ENCODE measurements at places on chromosomes 5 and 9. TPM values are rescaled to one million over a fixed set of nuclear protein-coding genes. Genes with fewer than 3 reads are reported as not detected.
A peak's percentile ranks its signal among the peaks of the same experiment; 100 is the strongest.

The FGF18 gene
- not detected for total RNA-seq

The LARP1 gene
- 203 TPM for total RNA-seq

The LHX3 gene
- total RNA-seq: not detected

The CDK9 gene
- total RNA-seq: 64.6 TPM

The IL6ST gene
- total RNA-seq: 93.4 TPM

The KIF27 gene
- total RNA-seq: 2.7 TPM

The VCAN gene
- not detected for total RNA-seq

The IL9 gene
- total RNA-seq: not detected

- H3K4me3 ChIP-seq: no peak overlapping the region
- no peak for DNase-seq
- no peaks in the 10 kb centered on the region for H3K36me3 ChIP-seq
- no peaks in the 10 kb centered on the region for H3K4me1 ChIP-seq
Observed at GRCh38 chr9:98892288-98892687, 51.4 kb upstream of the COL15A1 start.

GRCh38 chr5:134878403-134878802 lies 4.2 kb downstream of the TXNDC15 start:
- H3K36me3 ChIP-seq: peaks cover 3% of the 10 kb centered on the region
- H3K4me3 ChIP-seq: no peak overlapping the region
- no peak for DNase-seq

GRCh38 chr5:142548739-142549275 lies 137.1 kb downstream of the FGF1 start:
- peak; percentile 57 for DNase-seq
- no peaks in the 10 kb centered on the region for H3K36me3 ChIP-seq
- no peak overlapping the region for H3K4me3 ChIP-seq
- H3K27ac ChIP-seq: no peak overlapping the region

DNA sequence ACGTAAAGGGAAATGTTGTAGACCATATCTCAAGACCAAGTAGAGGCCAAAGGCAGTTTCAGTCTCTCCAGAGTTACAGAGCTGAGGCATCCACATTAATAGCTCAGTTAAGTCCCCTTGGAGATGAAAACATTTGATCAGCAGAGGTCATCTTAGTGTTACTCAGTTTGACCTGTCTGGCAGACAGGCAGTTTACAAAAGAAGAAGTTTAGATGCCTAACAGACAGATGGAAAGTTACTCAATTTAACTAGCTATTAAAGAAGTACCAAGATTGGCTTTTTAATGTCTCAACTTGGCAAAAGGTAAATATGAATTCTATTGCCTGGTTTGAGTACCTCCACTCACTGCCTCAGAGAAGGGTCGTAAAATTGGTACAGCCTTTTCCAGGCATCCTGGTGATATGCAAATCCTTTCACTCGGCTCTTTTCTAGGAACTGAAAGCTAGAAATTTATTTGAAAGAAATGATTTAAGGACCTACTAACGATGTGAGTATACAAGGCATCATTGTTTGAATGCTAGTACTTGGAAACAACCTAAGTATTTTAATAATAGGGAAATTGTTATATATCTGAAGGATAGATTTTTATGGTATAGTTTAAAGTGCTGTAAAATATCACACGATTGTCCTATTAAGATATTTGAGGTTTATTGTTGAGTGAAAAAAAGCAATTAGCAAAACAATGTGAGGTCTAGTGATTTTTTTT lies 14.8 kb downstream of the ACO1 start:
- no peaks in the 10 kb centered on the region for H3K27me3 ChIP-seq
- H3K36me3 ChIP-seq: peaks cover 4% of the 10 kb centered on the region
- H3K4me1 ChIP-seq: peaks cover 6% of the 10 kb centered on the region
- DNase-seq: no peak
- H3K27ac ChIP-seq: no peak overlapping the region
- H3K4me3 ChIP-seq: no peak overlapping the region

DNA sequence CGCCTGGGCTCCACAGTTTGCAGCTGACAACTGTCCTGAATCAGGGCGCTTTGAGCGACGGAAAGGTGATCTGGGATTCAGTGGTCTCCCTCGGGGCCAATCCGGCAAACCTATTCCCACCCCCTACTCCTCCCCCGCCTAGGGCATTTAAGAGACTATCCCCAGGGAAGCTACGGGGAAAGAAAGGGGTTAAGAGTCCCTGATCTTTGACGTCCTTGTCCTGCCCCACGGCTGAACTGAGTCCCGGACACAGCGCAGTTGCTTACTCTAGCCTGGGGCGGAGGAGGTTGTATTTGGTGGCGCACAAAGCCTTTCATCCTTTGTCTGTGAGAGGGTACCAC lies 3.4 kb downstream of the RORB start:
- no peak for DNase-seq
- no peaks in the 10 kb centered on the region for H3K36me3 ChIP-seq
- no peak overlapping the region for H3K4me3 ChIP-seq
- peaks cover 44% of the 10 kb centered on the region for H3K27me3 ChIP-seq

DNA sequence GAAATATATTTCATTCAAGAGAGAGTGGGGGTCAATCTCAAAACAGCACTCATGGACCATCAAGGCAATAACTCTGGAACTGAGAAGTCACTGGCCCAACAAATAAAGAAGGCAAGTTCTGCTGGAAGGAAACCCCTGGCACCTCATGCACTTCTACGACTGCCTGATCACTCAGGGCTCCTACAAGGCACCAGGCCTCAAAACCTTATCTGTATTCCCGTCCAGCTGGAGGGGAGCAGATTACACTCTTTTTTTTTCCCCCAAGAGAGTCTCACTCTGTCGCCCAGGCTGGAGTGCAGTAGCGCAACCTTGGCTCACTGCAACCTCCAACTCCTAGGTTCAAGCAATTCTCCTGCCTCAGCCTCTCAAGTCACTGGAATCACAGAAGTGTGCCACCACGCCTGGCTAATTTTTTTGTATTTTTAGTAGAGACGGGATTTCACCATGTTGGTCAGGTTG lies 49.9 kb downstream of the P4HA2 start:
- H3K36me3 ChIP-seq: no peaks in the 10 kb centered on the region

DNA sequence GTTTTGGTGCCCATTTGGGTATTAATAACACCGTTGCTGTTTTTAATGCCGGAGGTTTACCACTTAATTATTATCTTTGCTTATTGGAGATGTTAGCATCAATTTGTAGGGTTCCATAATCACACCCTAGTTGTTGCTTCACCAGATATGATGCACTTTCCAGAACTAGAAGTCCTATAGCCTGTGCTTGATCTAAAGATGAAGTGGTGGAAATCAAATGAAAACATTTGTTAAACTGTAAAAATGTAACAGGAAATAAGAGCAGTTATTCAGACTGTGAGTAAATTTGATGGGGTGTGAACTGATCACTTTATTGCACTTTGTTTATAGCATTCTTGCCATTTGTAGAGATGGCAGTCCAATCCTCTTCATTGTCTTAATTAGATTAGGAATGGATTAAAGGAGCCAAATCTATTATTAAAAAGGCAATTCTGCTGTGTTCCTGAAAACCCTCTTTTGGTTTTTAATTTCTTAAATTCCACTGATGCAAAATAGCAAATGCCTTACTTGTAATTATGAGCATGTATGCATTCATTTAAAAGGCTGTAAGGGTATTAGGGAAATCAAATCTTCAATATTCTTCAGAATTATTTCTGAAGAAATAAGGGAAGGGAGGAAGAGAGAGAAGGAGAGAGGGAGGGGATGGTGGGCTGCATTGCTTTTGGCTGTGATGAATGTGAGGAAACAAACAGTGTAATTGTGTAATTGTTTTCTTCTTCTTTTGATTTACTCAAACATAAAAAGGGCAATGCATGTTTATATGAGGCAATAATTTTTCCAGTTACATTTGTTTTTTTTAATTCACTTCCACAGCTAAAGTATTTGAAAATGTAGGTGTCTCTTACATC lies 675.2 kb upstream of the WWC1 start:
- H3K36me3 ChIP-seq: no peaks in the 10 kb centered on the region
- no peaks in the 10 kb centered on the region for H3K4me1 ChIP-seq
- H3K4me3 ChIP-seq: no peak overlapping the region
- no peaks in the 10 kb centered on the region for H3K27me3 ChIP-seq
- no peak overlapping the region for H3K27ac ChIP-seq

DNA sequence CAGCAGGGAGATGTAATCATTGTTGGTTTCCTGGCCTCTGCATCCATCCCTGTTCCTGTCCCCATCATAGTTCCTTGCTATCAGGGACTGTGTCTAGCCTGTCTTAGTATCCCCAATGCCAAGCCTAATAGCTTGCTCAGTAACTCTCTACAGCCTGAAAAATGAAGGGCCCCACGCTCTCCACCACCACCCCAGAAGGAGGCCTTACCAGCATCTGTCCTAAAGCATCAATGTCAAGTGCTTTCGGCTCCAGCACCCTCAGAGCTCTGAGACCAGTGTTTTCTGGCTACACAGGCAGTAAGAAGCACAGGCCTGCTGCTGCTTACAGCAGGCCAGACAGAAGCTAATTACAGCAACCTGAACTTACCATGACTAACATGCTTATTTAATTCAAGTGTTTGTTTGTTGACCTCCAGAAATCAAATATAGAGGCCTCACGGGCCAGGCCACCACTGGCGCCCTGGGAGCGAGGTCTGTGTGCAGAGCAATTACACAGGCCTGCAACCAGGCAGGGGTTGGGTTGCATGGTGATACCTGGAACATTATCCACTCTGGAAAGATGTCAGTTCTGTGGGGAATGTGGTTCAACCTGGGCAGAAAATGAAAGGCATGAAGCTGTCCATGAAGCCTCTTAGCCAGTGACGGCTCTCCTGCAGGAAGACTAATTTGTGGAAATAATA lies 124.3 kb downstream of the SLC1A3 start:
- H3K27me3 ChIP-seq: peaks cover 2% of the 10 kb centered on the region
- H3K36me3 ChIP-seq: no peaks in the 10 kb centered on the region
- no peaks in the 10 kb centered on the region for H3K4me1 ChIP-seq

- no peaks in the 10 kb centered on the region for H3K4me1 ChIP-seq
- no peak overlapping the region for H3K27ac ChIP-seq
- H3K27me3 ChIP-seq: peaks cover 13% of the 10 kb centered on the region
- no peaks in the 10 kb centered on the region for H3K36me3 ChIP-seq
Observed at GRCh38 chr5:73938280-73938937, 312.4 kb downstream of the ARHGEF28 start.

- no peak overlapping the region for H3K4me3 ChIP-seq
- peak; percentile 3 for DNase-seq
- peaks cover 63% of the 10 kb centered on the region for H3K36me3 ChIP-seq
- peaks cover 60% of the 10 kb centered on the region for H3K4me1 ChIP-seq
- H3K27me3 ChIP-seq: no peaks in the 10 kb centered on the region
- H3K27ac ChIP-seq: peak overlapping the region; percentile 97
Observed at GRCh38 chr5:132484391-132484725, 6.2 kb downstream of the IRF1 start.

GRCh38 chr5:40223884-40224402 lies 455.8 kb upstream of the PTGER4 start:
- peak; percentile 66 for DNase-seq
- peaks cover 50% of the 10 kb centered on the region for H3K4me1 ChIP-seq
- no peaks in the 10 kb centered on the region for H3K27me3 ChIP-seq
- peak overlapping the region; percentile 31 for H3K4me3 ChIP-seq

- peak; percentile 65 for DNase-seq
- H3K4me3 ChIP-seq: no peak overlapping the region
- peaks cover 27% of the 10 kb centered on the region for H3K4me1 ChIP-seq
- H3K27ac ChIP-seq: peak overlapping the region; percentile 36
- no peaks in the 10 kb centered on the region for H3K27me3 ChIP-seq
Observed at GRCh38 chr5:76582230-76583162, 40.7 kb downstream of the F2RL2 start.

GRCh38 chr5:72041654-72042053 lies 65.6 kb upstream of the MAP1B start:
- no peaks in the 10 kb centered on the region for H3K4me1 ChIP-seq
- H3K4me3 ChIP-seq: no peak overlapping the region
- no peak overlapping the region for H3K27ac ChIP-seq
- H3K27me3 ChIP-seq: peaks cover 23% of the 10 kb centered on the region
- H3K36me3 ChIP-seq: peaks cover 2% of the 10 kb centered on the region
- DNase-seq: no peak

DNA sequence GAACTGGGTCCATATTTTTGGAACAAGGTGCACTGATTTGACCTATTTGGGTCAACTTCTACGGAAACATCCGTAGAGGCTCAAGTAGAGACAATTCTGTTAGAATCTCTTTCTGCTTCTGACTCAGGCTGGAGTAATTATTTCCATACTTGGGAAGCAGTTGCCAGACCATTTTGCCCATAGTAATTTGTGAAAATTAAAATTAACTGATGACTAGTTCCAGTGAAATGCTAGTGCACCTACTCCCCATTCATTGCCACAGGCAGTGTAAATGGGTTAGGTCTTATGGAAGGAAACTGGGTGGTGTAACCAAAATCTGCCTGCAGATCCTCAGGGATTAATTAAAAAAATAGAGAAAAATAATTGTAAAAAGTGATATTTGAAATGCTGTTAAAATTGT lies 201.1 kb downstream of the TENT4A start:
- H3K27me3 ChIP-seq: peaks cover 8% of the 10 kb centered on the region
- DNase-seq: no peak
- no peak overlapping the region for H3K4me3 ChIP-seq
- H3K4me1 ChIP-seq: no peaks in the 10 kb centered on the region
- H3K36me3 ChIP-seq: no peaks in the 10 kb centered on the region

- H3K27me3 ChIP-seq: no peaks in the 10 kb centered on the region
- peaks cover 6% of the 10 kb centered on the region for H3K4me1 ChIP-seq
- H3K36me3 ChIP-seq: no peaks in the 10 kb centered on the region
- DNase-seq: no peak
- H3K27ac ChIP-seq: no peak overlapping the region
Observed at GRCh38 chr5:113091622-113092021, 115.0 kb downstream of the DCP2 start.

GRCh38 chr5:10674582-10674981 lies 86.5 kb downstream of the DAP start:
- H3K27ac ChIP-seq: no peak overlapping the region
- DNase-seq: no peak
- H3K4me3 ChIP-seq: no peak overlapping the region
- H3K36me3 ChIP-seq: peaks cover 20% of the 10 kb centered on the region
- no peaks in the 10 kb centered on the region for H3K27me3 ChIP-seq
- no peaks in the 10 kb centered on the region for H3K4me1 ChIP-seq

DNA sequence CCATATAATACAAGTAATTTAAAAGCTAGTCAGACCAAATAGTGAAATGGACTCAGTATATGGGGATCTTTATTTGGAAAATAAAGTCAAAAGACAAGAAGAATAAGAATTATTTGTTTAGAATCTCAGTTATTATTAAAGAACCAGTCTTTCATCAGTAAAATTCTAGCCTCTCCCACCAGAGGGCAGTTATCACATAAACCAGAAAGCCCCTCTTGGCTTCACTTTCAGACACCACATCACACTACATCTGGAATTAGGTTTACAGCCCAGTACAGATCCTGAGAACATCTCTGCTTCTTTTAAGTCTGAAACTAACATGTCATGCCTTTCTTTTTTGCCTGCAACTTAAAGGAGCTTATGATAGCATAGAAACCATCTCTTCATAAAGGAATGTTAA lies 12.2 kb upstream of the HSPB3 start:
- H3K4me3 ChIP-seq: no peak overlapping the region
- no peaks in the 10 kb centered on the region for H3K27me3 ChIP-seq
- H3K27ac ChIP-seq: no peak overlapping the region
- peaks cover 35% of the 10 kb centered on the region for H3K4me1 ChIP-seq

- H3K27me3 ChIP-seq: no peaks in the 10 kb centered on the region
- no peaks in the 10 kb centered on the region for H3K4me1 ChIP-seq
- no peak overlapping the region for H3K27ac ChIP-seq
- no peak for DNase-seq
- H3K36me3 ChIP-seq: no peaks in the 10 kb centered on the region
- H3K4me3 ChIP-seq: no peak overlapping the region
Observed at GRCh38 chr9:12843735-12844134, 68.9 kb downstream of the LURAP1L start.
